Nucleus accumbens (tissue), 56 donors: ENCODE measurements at places on chromosomes 7 and 10.

- no peak for DNase-seq
Observed at GRCh38 chr10:73601486-73601921, 10.4 kb upstream of the USP54 start.

DNA sequence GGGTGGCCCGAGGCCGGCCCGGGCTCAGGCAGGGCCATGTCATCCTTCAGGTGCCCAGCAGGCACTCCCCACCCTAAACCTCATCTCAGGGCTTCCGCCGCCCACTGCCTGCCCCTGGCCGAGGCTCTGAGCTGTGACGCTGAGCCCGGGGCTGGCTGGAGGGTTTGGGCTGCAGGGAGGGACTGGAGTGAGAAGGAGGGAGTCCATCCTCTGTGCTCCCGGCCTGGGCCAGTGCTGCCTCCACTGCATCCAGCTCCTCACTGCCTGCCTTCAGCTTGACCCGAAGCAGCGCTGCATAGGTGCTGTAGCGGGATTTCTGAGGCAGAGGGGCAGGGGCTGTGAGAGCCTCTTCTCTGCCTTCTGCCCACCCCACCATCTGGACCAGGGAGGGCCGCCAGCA is 7.6 kb downstream of the NFKB2 start:
- DNase-seq = no peak

GRCh38 chr10:86282664-86283465 is 83.7 kb downstream of the GRID1 start:
- DNase-seq = no peak

DNA sequence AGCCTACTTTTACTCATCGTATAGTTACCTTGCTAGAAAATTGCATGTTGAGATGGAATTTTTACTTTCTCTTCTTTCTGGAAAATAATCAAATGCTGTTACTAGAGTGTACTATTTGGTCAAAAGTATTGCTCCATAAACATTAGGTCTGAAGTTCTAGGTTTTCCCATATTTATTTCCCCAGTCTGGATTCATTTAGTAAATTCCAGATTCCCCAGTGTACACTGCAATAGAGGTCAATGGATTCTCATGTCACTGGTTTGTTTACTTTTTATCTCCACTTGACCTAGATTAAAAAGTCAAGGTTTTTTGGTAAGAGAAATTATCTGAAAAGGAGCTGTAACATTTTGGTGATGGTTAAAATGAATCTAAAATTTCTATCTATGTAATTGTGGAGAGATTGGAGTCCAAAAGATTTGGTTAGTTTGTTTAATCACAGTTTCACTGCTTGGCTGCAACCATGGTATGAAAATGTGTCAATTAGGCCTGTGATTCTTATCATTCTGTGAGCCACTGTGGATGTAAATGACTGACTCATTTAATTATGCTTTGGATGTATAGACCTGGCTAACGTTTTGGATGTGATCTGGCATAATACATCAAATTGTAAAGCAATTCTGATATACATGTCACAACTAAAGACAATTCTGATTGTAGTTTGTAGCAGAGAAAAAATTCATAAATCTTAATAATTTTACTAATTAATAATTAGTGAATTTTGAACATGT is 32.7 kb upstream of the STEAP4 start:
- no peak for DNase-seq

- DNase-seq = no peak
Observed at GRCh38 chr10:25522946-25523608, 348.3 kb downstream of the GPR158 start.

DNA sequence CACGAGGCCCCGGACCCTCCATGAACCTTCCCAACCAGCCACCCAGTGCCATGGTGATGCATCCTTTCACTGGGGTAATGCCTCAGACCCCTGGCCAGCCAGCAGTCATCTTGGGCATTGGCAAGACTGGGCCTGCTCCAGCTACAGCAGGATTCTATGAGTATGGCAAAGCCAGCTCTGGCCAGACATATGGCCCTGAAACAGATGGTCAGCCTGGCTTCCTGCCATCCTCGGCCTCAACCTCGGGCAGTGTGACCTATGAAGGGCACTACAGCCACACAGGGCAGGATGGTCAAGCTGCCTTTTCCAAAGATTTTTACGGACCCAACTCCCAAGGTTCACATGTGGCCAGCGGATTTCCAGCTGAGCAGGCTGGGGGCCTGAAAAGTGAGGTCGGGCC is 90.6 kb upstream of the PDCD4 start:
- no peak for DNase-seq

DNA sequence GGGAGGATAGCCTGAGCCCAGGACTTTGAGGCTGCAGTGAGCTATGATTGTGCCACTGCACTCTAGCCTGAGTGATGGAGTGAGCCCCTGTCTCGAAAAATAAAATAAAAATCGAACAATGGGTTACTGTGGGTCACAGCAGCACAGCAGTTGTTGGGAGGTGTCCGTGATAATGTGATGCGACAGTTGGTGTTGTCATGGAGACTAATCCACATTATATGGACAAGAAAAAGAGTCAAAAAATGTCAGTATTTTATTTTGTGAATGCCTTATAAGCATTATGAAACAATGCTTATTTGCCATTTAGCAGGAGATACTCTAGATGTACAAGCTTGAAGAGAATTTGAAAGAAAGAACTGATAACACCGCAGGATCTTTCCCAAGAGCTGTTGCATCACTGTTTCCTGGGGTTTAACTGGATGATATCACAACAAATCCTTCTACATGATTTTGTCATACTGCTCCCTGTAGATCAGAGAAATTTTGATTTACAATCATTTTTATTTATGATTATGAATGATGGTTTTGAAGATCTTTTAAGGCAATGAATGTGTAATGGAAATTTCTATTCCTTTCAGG is 195.4 kb downstream of the BAMBI start:
- DNase-seq = no peak

- DNase-seq = no peak
Observed at GRCh38 chr10:28948046-28948445, 270.7 kb downstream of the BAMBI start.

- DNase-seq = no peak
Observed at GRCh38 chr7:132154695-132155471, 421.4 kb downstream of the PLXNA4 start.

GRCh38 chr10:72310636-72311035 is 36.9 kb downstream of the DDIT4 start:
- DNase-seq = peak; percentile 41

DNA sequence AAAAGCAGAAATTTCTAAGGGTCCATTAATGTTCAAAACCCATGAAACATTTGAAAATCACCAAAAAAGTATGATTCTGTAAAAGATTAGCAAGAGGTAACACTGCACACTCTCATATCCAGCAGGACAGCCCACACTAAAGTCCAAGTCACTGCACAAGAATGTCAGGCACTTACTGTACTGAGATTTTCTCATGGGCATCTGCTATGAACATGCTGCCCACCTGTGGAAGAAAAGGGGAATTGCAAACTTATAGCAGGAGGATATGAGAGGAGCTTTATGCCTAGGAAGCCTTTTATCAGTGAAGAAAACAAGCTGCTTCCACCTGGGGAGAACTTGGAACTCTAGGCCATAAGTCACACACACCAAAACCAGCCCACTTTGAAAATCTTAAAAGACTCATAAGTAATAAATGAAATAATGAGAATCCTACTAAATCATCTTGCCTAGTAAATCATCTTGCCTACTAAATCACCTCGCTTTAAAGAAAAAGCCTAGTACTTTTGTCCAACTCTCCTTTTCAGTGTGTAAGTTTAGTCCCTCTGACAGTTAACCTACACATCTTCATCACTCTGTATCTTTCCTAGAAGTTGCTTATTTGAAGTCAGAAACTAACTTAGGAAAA is 46.1 kb downstream of the ARMH3 start:
- no peak for DNase-seq

DNA sequence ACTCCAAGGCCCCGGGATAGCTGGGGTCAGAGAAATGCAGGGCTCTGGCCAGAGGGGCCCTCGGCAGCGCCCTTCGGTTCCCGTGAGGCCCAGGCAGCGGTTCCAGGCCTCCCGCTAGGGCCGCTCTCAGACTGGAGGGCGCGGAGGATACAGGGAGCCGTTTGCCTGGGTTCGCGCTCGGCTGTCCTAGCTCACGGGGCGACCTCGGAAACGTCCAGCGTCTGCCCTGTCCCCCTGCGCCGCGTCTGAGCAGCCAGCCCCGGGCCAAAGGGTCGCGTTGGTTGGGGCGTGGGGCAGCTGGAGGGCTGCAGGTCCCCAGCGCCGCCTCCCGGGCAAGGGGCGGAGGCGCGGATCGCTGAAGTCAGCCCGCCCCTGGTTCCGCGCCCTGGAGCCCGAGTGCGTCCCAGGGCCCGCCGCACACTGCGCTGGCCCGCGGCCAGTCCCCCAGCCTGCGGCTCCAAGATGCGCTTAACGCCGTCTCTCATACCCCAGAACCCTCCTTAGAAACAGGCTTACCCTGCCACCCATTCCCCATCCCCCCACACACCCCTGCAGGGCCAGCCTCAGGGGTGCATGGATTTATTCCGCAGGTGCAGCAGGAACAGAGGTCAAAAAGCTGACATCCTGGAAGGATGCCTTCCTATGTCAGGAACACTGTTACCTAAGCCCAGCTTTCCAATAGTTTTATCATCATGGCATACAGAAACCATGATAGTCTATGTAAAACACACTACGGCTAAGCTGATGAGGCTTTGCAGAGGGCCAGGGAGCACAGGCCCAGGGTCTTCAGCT is 22.1 kb upstream of the OPN4 start:
- no peak for DNase-seq

DNA sequence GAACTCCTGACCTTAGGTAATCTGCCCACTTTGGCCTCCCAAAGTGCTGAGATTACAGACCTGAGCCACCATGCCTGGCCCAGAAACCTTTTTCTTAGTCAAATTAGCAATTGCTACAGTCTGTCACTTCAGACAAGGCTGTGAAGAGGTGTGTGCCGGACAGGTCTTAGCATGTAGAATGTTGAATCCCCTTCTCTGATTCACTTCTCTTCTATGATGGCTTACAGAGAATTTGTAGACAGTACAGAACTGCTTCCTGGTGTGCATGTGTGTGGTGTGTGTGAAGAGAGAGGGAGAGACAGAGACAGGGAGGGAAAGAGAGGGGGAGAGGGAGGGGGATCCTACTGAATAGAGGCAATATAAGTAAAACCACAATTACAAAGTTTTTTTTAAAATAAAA is 150.4 kb downstream of the PARD3 start:
- DNase-seq = no peak

- no peak for DNase-seq
Observed at GRCh38 chr10:129849452-129849750, 114.7 kb downstream of the EBF3 start.

GRCh38 chr10:45561952-45562351 is 110.6 kb downstream of the ZFAND4 start:
- no peak for DNase-seq

GRCh38 chr10:88442716-88443115 is 140.4 kb downstream of the RNLS start:
- DNase-seq = no peak

DNA sequence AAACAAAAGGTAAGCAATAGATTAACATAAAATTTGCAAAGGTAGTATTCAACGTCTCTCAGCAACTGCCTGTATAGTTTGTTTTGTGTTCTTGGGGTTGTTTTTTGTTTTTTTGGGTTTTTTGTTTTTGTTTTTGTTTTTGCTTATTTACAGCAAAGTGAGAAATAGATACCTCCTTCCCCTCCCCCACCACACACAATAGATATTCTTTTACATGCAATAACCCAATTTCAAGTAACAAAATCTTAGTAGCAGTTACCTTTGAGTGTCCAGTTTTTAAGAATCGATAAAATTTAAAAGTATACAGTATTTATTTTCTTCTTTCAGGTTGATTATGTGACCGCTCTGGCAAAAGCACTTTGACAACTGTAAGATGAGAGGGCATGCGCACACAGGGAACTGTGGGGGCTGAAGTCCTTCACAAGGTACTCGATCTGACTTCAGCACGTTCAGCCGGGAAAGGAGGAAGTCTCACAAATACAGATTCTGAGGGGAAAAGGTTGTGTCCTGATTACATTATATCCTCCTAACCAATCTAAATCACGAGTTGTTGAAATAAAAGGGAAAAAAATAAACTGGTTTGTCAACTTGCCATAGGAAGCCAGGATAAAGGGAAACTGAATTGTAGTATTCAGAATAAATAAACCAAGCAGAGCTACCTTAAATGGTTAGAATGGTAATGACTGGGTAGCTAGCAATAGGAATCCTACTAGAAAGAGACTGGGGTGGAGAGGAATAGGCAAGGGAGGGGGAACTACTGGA is 47.8 kb downstream of the CPEB3 start:
- peak; percentile 44 for DNase-seq

DNA sequence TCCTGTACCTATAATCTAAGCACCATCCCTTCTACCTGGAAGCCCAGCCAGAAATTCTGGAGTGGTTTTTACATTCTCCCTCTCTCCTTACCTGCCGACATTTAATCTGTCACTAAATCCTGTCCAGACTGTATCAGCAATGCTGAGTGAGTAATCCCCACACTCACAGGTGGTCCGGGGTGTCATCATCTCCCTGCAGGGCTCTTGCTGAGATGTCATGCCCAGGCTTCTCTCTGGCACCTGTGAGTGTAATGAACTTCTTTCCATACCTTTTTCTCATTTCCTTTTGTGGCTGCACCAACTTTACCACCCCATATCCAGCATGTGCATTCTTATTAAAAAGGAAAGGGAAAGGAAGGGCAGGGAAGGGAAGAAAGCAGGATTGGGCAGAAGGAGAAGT is 355.2 kb downstream of the CCSER2 start:
- no peak for DNase-seq

DNA sequence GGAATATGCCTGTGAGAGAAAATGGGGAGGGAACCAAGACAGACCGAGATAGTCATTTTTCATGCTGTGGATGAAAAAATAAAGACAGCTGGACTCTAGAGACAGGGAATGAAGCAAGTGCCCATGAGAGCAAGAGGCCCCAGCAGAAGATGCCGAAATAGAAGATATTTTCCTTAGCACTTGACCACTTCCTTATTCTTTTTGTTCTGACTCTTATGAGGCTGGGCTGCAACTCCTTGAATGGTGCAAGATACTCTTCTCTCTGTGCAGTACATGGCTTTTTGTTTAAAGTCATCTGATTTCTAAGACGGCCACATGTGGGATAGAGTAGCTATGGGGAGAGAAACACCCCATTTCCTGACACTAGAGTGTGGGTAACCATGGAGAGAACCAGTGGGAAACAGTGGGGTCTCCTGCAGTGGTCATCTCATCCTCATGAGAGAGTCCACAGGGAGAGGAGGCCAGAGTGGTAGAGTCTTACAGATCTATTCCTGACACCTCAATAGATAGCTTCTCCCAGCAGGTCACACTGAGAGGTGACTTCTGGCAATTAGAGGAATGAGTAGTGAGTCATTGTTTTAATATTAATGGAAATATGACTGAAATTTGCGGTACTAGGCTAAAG is 18.0 kb upstream of the VCL start:
- no peak for DNase-seq

DNA sequence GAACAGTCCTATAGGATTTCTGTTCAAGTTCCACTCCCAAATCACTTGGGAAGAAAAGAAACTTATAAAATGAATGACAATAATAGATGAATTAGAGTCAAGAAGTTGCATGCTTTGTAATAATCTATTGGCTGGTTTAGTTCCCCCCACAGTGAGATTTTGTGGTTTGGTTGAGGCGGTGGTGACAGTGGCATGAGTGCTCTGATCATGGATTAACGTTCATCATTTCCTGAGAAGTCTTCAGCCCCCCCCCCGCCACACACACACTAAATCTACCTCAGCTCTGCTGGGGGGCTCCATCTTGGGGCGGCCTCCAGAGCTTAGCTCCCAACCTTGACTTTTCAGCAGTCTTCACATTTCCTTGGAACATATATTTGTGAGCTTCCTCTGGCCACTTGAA is 121.7 kb downstream of the ABCA13 start:
- DNase-seq = no peak

GRCh38 chr10:67837541-67838314 is at the start of gene DNAJC12:
Gene DNAJC12, minus strand, starts transcription at chr10:67838188. Its CDS starts 177 bp downstream, at chr10:67838011.
- DNase-seq = peak; percentile 19
